ENCODE measurements at places on chromosomes 2 and 18.

GRCh38 chr2:79387431-79387830 lies 125.4 kb upstream of the CTNNA2 start:
- DNase-seq: no peak

DNA sequence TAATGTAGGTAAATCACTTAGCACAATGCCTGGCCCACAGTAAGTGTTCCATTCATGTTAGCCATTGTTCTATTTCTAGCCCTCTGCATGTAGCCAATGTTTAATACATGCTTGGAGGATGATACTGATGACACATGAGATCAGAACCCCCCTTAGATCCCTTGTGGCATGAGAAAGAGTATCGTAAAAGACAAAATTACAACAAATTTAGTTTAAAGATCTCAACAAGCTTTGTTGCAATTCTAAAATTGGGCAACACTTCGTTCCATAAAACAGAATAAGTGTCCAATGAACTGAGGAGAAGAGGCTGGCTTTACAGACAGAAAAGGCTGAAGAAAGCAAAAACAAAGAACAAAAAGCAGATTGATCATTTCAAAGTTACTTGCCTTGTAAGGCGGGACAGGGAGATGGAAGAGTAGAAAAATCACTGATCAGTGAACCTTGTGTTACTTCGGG lies 148.7 kb upstream of the SLC1A4 start:
- DNase-seq: no peak

- DNase-seq: no peak
Measured at GRCh38 chr2:45237128-45237527, 227.9 kb upstream of the SIX2 start.

GRCh38 chr2:160907738-160908137 lies 252.5 kb upstream of the TANK start:
- no peak for DNase-seq

- DNase-seq: no peak
Measured at GRCh38 chr2:55621802-55622201, 4.4 kb upstream of the PPP4R3B start.

GRCh38 chr2:225025917-225026571 lies 16.2 kb downstream of the DOCK10 start:
- DNase-seq: no peak

- DNase-seq: no peak
Measured at GRCh38 chr2:44333994-44334393, 27.3 kb downstream of the PREPL start.

- no peak for DNase-seq
Measured at GRCh38 chr2:235851828-235852525, 316.2 kb downstream of the GBX2 start.

- no peak for DNase-seq
Measured at GRCh38 chr18:33495278-33495677, 54.8 kb upstream of the CCDC178 start.

- no peak for DNase-seq
Measured at GRCh38 chr2:186575302-186575701, 14.6 kb upstream of the ITGAV start.

DNA sequence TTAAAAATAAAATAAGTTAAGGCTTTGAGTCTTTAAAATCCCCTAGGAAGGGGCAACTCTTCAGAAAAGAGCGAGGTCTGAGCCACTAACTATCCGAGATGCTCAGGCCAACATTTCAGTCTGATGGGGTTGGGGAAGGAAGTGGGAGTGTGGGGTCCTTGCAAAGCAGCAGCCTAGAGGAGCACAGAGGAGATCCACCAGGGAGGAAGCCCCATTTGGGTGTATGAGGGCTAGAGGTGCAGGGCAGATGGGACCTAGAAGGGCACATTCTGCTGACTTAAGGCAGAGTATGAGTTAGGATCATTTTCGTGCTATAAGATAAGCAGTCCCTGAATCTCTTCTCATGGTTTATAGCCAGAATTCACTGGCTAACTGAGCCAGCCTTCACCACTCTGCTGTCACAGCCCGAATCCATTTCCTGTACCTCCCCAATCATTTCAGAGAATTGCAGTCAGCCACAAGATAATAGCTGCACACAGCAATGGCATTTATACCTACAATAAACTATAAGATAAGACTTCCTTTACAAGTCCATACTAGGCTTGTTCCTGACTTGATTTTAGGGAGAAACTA lies 37.0 kb downstream of the MRPL30 start:
- no peak for DNase-seq

- no peak for DNase-seq
Measured at GRCh38 chr18:9961041-9961440, 47.2 kb downstream of the VAPA start.

- no peak for DNase-seq
Measured at GRCh38 chr2:84880395-84880644, 564 bp downstream of the TRABD2A start.

GRCh38 chr18:8162802-8163201 lies 446.4 kb upstream of the RAB12 start:
- no peak for DNase-seq

DNA sequence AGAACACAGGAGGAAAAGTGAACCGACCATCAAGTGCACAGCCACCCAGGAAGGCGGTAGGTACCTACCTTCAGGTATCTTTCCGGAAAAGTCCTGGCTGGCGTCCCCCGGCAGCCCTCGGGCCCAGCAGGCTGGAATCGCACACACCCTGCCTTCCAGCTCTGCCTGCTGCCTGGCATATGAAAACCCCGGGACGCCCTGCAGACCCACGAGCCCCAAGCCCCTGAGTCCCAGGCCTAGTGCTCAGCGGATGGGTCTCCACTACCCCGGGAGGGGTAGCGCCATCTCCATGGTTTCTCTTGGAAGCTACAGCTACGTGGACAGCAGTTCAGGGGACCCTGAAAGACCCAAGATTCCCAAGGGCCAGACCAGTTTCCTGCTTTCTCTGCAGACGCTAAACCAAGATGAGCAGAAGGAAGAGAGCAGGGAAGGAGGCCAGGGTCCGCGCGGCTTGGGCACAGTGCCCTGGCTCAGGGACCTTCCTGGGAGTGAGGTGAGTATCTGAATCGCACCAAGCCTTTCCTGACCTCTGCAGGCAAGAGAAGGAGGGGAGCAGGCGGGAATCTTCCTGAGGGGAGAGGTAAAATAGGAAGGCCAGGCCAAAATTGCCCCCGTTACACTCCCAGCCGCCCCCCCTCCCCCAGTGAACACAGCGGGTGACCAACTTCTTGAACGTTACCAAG lies 80.4 kb downstream of the ARHGEF4 start:
- DNase-seq: no peak

DNA sequence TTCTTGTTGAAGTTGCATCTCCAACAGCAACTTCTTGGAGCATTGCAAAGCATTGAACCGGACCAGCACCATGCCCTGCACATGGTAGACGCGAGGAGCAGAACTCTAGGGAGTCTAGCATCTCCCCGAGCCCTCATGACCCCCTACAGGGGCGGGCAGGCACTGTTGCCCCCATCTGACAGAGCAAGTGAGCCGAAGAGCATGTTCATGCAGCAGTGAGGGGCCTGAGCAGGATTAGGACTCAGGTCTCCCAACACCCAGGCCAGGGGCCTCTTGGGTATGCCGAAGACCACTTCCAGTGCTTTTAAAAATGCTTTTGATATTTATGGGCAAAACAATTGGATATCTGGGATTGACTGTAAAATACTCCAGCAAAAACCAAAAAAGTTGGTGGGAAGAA lies 163.3 kb downstream of the TFCP2L1 start:
- DNase-seq: no peak

DNA sequence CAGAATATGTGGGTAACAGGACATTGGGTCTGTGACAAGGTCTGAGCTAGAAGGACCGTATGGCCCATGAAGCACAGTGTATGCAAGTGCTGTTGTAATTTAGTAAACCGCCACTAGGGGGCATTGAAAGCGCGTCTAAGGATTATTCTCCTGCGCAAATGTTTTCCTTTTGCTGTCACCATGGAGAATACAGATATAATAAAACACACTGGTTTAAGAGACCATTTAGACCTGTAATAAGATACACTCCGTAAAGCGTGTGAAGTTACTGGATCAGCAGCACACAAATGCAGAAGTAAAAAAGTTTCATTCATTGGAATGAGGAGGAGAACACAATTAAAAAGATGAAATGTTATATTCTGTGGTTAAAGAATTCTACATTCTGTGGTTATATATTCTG lies 272.4 kb downstream of the AGAP1 start:
- peak; percentile 18 for DNase-seq

DNA sequence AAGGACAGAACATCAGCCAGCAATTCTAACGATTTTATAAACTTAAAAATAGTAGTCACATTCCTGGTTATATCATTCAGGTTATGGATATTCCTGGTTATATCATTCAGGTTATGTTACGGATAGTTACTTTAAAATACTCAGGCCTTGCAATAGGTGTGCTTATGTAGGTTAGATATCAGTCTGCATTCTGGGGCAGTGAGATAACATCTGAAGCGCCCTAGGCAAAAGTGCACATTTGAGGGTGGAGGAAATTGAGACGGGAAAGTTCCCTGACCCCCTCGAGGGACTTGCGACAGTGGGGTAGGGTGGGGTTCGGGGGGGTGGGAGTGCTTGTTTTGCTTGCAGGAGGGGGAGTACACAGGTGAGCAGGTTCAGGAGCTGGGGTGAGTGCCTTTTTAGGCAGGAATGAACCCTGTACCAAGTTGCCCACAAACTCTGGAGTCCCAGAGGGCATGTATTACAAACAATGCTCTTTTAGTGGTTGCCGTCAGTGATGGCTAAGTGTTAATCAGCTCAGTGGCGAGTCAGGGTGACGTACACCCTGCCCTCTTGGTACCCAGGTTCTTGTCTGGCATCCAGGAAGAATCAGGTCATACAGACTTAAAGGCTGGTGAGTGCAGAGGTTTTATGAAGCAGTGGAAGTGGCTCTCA lies 31.8 kb downstream of the CREG2 start:
- no peak for DNase-seq

- DNase-seq: no peak
Measured at GRCh38 chr2:27988718-27989117, 98.2 kb downstream of the BABAM2 start.

Measured in activated naive CD8-positive, alpha-beta T cell treated with anti-CD3 and anti-CD28 coated beads for 36 hours (primary cell).